ENCODE measurements at places on chromosomes 7 and 10. TPM values are rescaled to one million over a fixed set of nuclear protein-coding genes. Genes with fewer than 3 reads are reported as not detected.
A peak's percentile ranks its signal among the peaks of the same experiment; 100 is the strongest.

DNA sequence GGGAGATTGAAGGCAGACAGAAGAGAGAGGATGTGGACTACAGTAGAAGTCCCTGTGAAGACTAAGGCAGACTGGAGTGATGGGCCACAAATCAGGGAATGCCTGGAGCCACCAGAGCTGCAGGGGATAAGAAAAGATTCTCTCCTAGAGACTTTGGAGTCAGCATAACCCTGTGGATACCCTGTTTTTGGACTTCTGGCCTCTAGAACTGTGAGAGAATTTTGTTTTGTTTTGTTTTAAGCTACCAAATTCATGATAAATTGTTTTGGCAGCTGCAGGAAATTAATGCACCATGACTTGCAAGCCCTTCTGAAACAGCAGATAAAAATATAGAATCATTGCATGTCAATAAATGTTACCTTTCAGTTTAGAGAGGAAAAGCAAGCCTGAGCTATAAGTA, 41.3 kb downstream of the INHBA start:
- no peaks in the 10 kb centered on the region for H3K4me1 ChIP-seq
- H3K27me3 ChIP-seq, result no peaks in the 10 kb centered on the region
- no peak overlapping the region for H3K27ac ChIP-seq
- no peaks in the 10 kb centered on the region for H3K36me3 ChIP-seq
- H3K4me3 ChIP-seq, result no peak overlapping the region
- no peak for DNase-seq

DNA sequence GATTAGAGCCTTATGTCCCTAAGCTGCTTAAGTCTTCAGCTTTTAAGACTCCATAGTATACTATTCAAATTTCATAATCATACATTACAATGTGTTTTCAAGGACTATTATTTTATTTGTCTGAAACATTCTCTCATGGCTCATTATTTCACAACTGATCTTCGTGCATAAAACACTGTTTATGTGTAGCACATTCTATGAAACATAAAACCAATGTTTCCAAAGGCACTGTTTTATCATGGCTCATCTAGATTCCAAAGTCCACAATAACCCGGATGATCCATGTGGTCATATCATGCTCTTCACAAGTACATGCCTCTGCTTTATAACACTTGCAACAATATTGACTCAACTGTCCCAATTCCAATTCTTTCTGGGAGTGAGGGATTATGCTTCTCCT, 806.1 kb downstream of the TNS3 start:
- no peaks in the 10 kb centered on the region for H3K36me3 ChIP-seq
- no peaks in the 10 kb centered on the region for H3K27me3 ChIP-seq
- no peak overlapping the region for H3K27ac ChIP-seq
- no peak for DNase-seq

DNA sequence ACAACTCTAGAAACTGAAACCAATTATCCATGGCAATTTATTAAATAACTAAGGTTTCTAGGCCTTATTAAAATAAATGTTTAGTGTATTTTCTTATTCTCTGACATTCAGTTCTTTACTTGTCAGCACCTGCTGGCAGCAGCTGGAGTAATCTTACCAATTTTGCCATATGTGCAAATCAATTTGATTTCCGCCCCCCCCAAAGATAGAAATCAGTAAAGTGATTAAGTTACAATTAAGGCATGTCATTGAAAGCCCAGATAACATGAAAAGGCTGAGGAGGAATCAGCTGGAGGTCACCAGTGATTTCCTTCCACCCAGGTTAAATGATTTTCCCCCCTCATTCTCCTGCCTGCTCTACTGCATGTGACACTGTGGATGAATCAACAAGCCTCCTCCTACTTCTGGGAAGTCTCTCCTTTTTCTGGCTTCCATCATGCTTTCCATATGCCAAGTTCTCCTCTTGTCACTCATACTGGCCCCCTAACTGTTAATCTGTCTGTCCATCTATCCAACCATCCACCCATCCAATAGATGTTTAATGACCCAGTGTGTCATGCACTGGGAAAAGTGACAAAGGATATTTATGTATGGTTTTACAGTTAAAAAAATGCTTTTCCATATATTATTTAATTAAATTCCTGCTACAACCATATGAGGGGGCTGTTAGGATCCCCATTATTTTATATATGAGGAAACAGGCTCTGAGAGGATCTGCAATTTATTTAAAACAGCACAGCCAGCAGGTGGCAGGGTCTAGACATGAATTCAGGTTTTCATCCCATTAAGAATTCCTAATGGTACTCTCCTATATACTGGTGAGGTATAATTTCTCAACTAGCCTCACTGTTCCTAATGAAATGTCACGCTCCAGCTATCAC, 116.5 kb downstream of the ATXN7L1 start:
- H3K4me1 ChIP-seq, result no peaks in the 10 kb centered on the region
- H3K4me3 ChIP-seq, result no peak overlapping the region
- no peak overlapping the region for H3K27ac ChIP-seq
- DNase-seq, result peak; percentile 66

- H3K4me3 ChIP-seq, result no peak overlapping the region
- H3K36me3 ChIP-seq, result no peaks in the 10 kb centered on the region
- H3K4me1 ChIP-seq, result peaks cover 77% of the 10 kb centered on the region
- peak overlapping the region; percentile 85 for H3K27ac ChIP-seq
- no peaks in the 10 kb centered on the region for H3K27me3 ChIP-seq
These were observed 51.4 kb upstream of the PDCD4 start for GRCh38 chr10:110820321-110820814.

DNA sequence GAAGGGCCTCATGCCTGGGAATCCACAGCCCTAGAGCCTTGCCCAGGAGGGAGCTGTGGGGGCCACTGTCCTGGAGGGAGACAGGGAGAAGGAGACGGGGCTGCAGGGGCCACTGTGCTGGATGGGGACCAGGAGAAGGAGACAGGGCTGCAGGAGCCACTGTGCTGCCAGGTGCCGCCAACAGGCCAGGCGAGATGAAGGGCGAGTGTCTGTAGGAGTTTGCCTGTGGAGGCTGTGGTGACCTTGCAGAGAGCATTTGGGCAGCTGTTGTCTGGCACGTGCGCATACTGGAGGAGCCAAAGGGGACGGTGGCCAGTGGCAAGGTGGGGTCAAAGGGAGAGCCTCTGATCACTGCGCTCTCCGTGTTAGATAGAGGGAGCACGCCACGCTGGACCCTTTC, 79.2 kb downstream of the NKX6-2 start:
- no peaks in the 10 kb centered on the region for H3K27me3 ChIP-seq
- H3K27ac ChIP-seq, result no peak overlapping the region
- no peak overlapping the region for H3K4me3 ChIP-seq
- H3K36me3 ChIP-seq, result no peaks in the 10 kb centered on the region
- DNase-seq, result no peak

The PTPN20 gene
- total RNA-seq, result 0.99 TPM

All from body of pancreas (tissue), 4 donors.